T-cell (primary cell): ENCODE measurements at places on chromosomes 4 and X. TPM values are rescaled to one million over a fixed set of nuclear protein-coding genes. Genes with fewer than 3 reads are reported as not detected.

The GSPT2 gene
- total RNA-seq: 8.6 TPM

The COX7B gene
- 102 TPM for total RNA-seq

The ATP1B4 gene
- not detected for total RNA-seq

The XAGE1B gene
- total RNA-seq: not detected

The TNIP3 gene
- total RNA-seq: 1.2 TPM

The PPP3CA gene
- total RNA-seq: 28.2 TPM

The H2BW2 gene
- not detected for total RNA-seq

The RASL11B gene
- total RNA-seq: not detected

The FAM149A gene
- 3.2 TPM for total RNA-seq

The ART3 gene
- total RNA-seq: not detected

The LGI2 gene
- not detected for total RNA-seq

The COL4A6 gene
- total RNA-seq: 0.03 TPM

The UGT2B15 gene
- 0.20 TPM for total RNA-seq

The GAGE12H gene
- total RNA-seq: not detected

The ASMT gene
- not detected for total RNA-seq

The FAM200B gene
- 19.1 TPM for total RNA-seq

The TMPRSS11A gene
- not detected for total RNA-seq

The PLCXD1 gene
- 27.4 TPM for total RNA-seq

The NAP1L5 gene
- 10.1 TPM for total RNA-seq

The MAGEB17 gene
- total RNA-seq: not detected

The HS6ST2 gene
- not detected for total RNA-seq

The RASSF6 gene
- total RNA-seq: 0.29 TPM

The YTHDC1 gene
- total RNA-seq: 171 TPM

The CLGN gene
- total RNA-seq: not detected

The TEX13C gene
- not detected for total RNA-seq

The RNF150 gene
- total RNA-seq: 0.35 TPM

The TKTL1 gene
- total RNA-seq: 0.60 TPM

The PCDH7 gene
- not detected for total RNA-seq

The EVC gene
- total RNA-seq: 3.6 TPM

The HTN1 gene
- not detected for total RNA-seq

The EXOC1L gene
- total RNA-seq: not detected

The P2RY4 gene
- total RNA-seq: 0.46 TPM

The HTR2C gene
- total RNA-seq: not detected

The DMD gene
- total RNA-seq: 1.6 TPM

The C4orf51 gene
- not detected for total RNA-seq

The PCDH11X gene
- not detected for total RNA-seq

The CFI gene
- total RNA-seq: not detected

The NPNT gene
- not detected for total RNA-seq

The TMEM47 gene
- total RNA-seq: 0.15 TPM

The PHEX gene
- total RNA-seq: 0.18 TPM

The TXK gene
- 161 TPM for total RNA-seq

The FRMD7 gene
- total RNA-seq: not detected

The PCDH19 gene
- 0.05 TPM for total RNA-seq

The DDX60 gene
- 34.5 TPM for total RNA-seq

The PPM1K gene
- total RNA-seq: 87.5 TPM

The ITGB1BP2 gene
- total RNA-seq: 2.3 TPM

The MAGIX gene
- 0.95 TPM for total RNA-seq

The SORCS2 gene
- total RNA-seq: not detected

The FAM9C gene
- total RNA-seq: not detected

The PLAC8 gene
- 138 TPM for total RNA-seq

The NSUN7 gene
- 1.0 TPM for total RNA-seq

The ANTXR2 gene
- 52.2 TPM for total RNA-seq

The ASB12 gene
- total RNA-seq: not detected

The CXCL6 gene
- total RNA-seq: not detected
